ENCODE measurements at places on chromosomes 5 and 9.

DNA sequence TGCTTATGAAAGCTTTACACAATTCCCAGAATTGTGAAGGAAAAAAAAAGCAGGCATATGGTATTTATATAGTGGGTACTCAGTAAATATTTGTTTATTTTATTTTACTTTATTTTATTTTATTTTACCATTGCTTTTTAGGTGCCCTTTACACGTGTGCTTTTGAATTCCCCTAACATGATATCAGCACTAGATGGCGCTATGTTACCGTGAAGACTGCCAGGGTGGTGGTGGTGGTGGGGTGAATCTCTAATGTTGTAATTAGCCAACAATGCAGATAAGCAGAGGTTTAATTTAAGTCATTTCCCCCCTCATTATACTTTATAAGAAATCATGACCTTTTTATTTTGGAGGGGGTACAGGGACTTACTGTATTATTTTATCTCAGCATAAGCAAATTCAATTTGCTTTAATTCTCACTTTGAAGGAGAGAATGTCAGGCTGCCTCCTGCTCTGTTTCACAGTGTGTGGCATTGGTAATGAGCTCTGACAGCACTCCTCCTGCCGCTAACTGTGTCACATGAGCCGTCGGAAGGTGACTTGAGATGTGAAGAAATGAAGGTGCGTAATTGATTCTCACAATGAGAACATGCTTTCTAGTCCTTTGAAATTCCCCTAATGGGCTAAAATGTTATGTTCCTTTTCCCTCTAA is 165.6 kb downstream of the YTHDC2 start:
- DNase-seq = peak; percentile 2

DNA sequence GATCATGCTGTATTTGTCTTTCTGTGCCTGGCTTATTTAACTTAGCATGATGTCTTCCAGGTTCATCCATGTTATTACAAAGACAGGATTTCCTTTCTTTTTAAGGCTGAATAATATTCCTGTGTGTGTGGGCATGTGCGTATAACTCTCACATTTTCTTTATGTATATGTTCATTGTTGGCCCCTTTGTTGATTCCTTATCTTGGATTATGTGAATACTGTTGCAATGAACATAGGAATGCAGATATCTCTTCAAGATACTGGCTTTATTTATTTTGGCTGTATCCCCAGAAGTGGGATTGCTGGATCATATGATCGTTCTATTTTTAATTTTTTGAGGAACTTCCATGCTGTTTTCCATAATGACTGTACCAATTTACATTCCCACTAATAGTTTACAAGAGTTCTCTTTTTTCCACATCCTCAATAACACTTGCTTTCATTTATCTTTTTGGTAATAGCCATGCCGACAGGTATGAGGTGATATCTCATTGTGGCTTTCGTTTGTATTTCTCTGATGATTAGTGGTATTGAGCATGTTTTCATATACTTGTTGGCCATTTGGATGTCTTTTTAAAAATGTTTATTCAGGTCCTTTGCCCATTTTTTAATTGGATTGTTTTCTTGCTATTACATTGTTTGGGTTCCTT is 38.0 kb downstream of the CREBRF start:
- DNase-seq = no peak

GRCh38 chr9:133351908-133352634 is 4.1 kb downstream of the RPL7A start:
- DNase-seq = no peak

- DNase-seq = no peak
Observed at GRCh38 chr5:103217101-103217500, 41.5 kb upstream of the MACIR start.

DNA sequence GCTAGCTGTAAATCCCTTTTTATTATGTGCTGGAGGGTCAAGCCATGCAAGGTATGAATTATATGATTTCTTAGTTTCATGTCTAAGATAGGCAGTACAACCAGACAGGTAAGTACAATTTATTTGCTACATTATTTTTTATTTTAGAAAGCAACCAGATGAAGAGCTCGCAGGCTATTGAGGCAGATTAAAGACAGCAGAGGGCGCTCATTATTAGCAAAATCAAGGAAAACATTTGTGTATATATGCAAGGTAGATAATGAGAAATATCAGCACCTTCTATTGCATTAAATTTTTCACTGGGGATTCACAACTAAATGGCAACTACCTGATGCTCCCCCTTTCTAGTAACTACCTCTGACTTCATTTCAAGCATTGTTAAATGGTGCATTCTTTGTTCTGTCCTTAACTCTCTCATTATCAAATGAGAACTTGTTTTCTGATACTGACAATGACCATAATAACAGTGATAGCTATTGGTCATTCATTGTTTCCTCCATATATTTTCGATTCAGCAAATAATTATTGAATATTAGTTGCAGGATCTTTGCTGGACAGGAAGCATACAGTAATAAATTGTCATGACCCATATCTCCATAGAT is 8.6 kb downstream of the SCGB3A2 start:
- DNase-seq = no peak

DNA sequence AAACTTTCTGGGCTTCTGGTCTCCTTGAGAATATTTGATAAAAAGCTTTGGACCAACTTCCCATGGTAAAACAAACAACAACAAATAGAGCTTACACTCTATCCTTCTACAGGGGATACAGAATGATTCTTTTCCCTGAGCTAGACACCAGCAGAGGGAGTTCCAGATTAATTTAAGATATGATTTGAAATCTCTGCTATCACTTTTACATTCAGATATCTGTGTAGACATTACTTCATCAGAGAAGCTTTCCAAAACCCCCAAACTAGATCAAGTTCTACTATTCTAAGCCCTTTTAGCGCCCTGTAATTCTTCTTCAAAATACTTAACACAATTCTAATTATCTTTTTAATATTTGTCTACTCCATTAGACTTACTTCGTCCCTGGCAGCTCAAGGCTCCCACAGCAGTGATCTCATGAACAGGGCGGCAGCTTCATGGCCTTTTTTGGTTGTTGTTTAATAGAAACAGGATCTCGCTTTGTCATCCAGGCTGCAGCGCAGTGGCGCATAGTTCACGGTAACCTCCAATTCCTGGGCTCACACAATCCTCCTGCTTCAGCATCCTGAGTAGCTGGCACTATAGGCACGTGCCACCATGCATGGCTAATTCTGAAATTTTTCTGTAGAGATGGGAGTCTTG is 955 bp upstream of the GALNT12 start:
- no peak for DNase-seq

DNA sequence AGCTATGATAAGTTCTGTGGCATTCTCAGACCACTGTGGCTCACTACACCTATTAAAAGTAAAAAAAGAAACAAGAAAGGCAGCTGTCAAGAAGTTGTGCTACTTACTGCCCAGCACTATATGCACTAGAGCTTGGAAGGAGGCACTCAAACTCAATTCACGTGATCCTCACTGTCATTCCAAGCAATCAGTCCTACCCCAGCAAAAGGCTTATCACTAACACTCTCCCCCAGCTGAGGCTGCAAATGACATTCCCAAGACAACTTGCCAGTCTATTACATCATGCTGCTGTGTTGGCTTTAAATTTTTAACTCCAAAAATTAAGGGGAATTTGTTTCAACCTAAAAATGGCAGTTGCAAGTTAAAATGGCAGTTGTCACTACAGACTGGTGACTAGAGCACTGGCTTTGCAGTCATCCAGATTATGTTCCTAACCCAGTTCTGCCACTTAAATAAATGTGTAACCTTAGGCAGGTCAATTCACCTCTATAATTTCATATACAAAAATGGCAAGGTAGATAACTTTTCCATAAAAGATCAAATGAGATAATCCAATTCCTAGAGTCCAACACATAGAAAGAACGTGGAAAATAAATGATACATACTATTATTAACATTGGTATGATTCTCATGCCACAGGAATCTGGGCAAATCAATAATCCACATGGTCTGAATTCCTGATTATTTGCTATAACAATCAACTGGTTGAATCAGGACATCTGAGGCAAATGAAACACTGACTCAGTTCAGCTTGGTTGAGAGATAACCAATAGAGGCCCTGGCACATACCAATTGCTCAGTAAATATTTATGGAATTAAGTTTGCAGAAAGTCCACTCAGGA is 52.4 kb downstream of the FBXW11 start:
- DNase-seq = no peak

- DNase-seq = no peak
Observed at GRCh38 chr9:119634006-119634405, 264.8 kb upstream of the BRINP1 start.

DNA sequence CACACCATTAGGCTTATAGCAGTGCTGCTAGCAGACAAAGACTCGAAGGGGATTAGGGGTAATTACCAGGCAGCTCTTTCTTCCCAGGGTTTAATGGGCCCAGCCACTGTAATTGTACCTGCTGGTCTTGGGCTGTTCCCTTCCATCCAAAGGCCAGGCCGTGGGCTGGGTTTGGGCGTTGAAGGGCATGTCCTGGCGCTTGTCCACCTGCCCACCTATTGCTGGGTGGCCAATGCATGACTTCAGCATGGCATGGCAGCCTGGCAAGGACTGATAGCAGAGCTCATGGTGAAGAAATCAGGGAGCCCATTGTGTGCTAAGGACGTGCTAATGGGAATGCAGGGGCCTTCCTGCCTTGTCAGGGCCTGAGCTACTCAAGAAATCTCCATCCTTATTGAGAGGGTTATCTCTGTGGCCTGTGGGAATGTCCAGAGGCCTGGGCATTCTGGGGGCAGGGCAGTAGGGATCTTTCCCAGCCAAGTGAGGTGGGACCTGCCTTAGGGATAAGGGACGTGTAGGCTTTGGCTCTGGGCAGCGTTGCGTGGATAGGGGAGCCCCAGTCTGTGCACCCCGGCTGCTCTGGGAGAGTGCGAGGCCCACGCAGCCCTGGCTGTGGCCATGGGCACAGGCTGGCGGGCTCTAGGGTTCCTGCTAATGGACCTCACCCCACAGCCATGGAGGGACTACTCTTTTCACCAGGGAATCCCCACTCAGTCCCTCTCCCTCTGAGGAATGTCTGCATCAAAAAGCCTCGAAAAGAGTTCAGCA is 116.1 kb upstream of the PITX1 start:
- DNase-seq = no peak

DNA sequence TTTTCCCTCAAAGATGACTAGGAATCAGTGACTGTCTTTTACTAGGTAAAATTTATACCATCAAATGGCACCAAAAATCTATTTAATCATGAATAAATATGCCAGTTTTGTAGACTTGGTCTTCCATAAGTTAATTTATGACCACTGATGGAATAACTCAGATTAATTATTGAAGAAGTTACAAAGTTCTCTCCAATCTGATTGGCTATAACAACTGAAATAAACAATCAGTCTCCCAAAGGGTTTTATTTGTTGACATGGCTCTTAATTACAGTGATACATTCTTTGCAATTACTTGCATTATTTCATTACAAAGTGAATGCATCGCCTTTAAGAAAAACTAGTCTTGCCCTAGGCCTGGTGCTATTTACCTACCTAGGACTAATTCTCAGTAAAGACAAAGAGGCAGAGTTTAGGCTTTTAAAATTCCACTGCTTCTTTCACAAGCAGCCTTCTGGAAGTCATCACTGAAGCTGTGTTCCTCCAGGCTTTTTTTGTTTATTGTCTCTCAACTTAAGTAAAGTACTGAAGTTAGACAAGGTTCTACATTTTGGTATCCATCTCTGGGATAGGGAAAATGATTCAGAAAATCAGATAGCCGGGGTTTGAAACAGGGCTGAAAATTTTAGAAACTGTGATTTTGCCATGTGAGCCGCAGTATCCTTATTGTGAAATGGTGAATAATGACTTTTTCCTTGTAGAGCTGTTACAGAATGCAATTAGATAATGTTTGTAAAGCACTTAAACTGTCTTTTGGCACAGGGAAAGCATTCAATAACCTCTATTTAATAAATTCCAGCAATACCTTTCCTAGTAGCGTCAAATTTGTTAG is 2.5 kb downstream of the STOM start:
- DNase-seq = no peak

GRCh38 chr9:111034898-111035539 is 3.3 kb downstream of the LPAR1 start:
- no peak for DNase-seq

DNA sequence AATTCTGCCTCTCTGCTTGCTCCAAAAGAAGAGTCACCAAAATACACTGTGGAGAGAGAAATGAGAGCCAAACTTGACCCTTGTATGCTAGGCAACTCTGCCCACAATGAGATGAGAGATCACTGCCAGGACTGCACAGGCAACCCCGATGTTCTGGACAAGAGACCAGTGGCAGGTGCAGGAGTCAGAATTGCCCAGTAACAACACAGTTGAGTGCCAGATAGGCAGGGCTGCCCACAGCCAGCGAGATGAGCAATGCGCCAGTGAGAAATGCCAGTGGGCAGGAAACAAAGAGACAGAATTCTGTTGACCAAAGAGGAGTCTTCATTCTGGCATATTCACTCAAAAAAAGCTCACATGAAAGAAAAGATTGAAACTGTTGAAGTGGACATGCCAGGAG is 570.7 kb downstream of the CAAP1 start:
- no peak for DNase-seq

DNA sequence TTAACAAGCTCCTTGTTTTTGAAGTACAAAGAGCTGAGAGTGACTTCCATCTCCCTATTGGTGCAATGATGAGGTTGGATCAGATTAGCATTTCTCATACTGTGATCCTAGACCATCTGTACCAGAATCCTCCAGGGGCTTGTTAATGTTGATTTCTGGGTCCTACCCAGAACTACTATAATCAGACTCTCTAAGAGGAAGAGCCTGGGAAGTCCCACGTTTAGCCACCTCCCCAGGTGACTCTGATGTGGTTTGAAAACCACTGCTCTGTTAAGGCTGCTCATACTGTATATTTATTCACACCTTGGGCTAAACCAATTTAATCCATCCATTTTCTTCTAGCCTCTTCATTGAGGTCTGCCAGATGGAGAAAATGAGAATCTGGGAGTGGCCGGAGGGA is 49.6 kb upstream of the SMIM32 start:
- DNase-seq = no peak

GRCh38 chr5:66722686-66723085 is 126.5 kb downstream of the MAST4 start:
- no peak for DNase-seq

DNA sequence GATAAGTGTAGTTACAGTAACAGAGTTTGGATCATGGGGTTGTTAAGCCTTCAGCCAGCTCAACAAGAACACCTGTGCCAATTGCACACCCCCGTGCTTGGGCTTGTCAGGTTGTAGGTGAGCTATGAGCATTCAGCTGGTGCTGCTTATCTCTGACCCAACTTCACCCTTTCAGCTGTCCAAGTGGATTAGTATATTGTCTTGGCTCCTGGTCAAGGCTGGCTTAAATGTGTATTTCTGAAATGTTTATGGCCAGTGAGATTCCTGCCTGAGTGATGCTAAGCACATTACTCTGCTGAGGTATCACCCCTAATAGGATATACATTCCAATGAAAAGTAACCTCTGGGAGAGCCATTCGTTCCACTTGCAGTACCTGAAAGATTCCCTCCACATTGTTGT is 44.2 kb upstream of the LMNB1 start:
- no peak for DNase-seq

GRCh38 chr9:12695474-12695873 is 2.3 kb downstream of the TYRP1 start:
- no peak for DNase-seq

Data from stimulated activated CD4-positive, alpha-beta T cell treated with anti-CD3 and anti-CD28 coated beads, Interleukin-12 subunit alpha, Interleukin-12 subunit beta, amount 100 ng/mL, for 48 hours (primary cell).